ENCODE measurements at places on chromosomes 3 and 15. TPM values are rescaled to one million over a fixed set of nuclear protein-coding genes. Genes with fewer than 3 reads are reported as not detected.

P2RY12 gene
- not detected for total RNA-seq

DNA sequence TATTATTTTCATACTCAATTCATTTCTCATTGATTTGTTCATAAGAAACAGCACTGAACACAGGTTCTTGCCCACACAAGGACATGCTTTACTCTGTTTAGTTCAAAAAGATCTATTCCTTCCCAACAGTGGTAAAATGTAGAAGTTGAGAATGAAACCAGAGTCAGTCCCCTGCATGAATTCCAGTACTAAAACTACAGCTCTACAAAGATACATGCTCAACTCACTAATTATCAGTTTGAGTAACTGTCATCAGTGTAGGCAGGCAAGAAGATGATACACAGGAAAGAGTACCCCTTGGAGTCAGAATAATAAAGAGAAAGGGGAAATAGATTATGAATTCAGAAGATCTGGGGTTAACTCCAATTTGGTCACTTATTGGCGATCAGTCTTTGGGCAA, 43.2 kb downstream of the NR2E3 start:
- no peaks in the 10 kb centered on the region for H3K27me3 ChIP-seq
- DNase-seq, result no peak
- H3K27ac ChIP-seq, result no peak overlapping the region
- H3K4me3 ChIP-seq, result no peak overlapping the region

TNFAIP8L3 gene
- not detected for total RNA-seq

GRCh38 chr15:25706176-25706955, 156.8 kb downstream of the ATP10A start:
- H3K36me3 ChIP-seq, result no peaks in the 10 kb centered on the region
- H3K27ac ChIP-seq, result no peak overlapping the region
- no peak for DNase-seq
- H3K27me3 ChIP-seq, result no peaks in the 10 kb centered on the region
- no peak overlapping the region for H3K4me3 ChIP-seq
- H3K4me1 ChIP-seq, result no peaks in the 10 kb centered on the region

GRCh38 chr3:36319680-36320079, 60.6 kb upstream of the STAC start:
- no peaks in the 10 kb centered on the region for H3K4me1 ChIP-seq
- H3K27me3 ChIP-seq, result no peaks in the 10 kb centered on the region
- H3K4me3 ChIP-seq, result no peak overlapping the region
- H3K36me3 ChIP-seq, result no peaks in the 10 kb centered on the region
- no peak for DNase-seq

GRCh38 chr15:44029003-44029402, 166.1 kb downstream of the FRMD5 start:
- no peak overlapping the region for H3K4me3 ChIP-seq
- no peaks in the 10 kb centered on the region for H3K27me3 ChIP-seq
- DNase-seq, result no peak
- H3K4me1 ChIP-seq, result peaks cover 8% of the 10 kb centered on the region
- no peak overlapping the region for H3K27ac ChIP-seq
- no peaks in the 10 kb centered on the region for H3K36me3 ChIP-seq

FAM107A gene
- total RNA-seq, result 0.29 TPM

NR1D2 gene
- total RNA-seq, result 24.7 TPM

DNA sequence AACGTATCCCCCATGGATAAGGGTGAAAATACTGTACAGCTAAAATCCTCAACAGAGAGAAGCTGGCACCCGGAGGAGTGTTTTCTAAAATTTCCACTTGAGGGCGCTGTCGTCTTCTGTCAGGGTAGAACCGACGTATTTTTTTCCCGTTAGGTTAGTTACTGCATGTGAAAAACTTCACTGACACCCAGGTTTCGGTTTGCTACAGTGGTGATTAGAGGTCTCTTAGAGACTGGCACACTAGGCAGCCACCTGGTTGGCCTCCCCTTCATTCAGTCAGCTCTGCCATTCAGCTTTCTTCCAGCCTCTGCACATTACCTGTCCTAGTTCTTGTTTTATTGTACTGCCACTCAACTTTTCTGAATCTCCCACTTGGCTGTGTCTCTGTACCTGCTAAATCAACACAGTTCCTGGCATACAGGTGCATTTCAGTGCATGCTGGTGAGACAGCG, 18.4 kb downstream of the CCK start:
- no peak overlapping the region for H3K27ac ChIP-seq
- no peaks in the 10 kb centered on the region for H3K4me1 ChIP-seq
- no peaks in the 10 kb centered on the region for H3K36me3 ChIP-seq
- DNase-seq, result peak; percentile 88
- peaks cover 8% of the 10 kb centered on the region for H3K27me3 ChIP-seq

- H3K4me1 ChIP-seq, result peaks cover 4% of the 10 kb centered on the region
- no peak overlapping the region for H3K27ac ChIP-seq
Observed at GRCh38 chr3:81255463-81255862, 506.0 kb downstream of the GBE1 start.

- peak overlapping the region; percentile 17 for H3K27ac ChIP-seq
- no peaks in the 10 kb centered on the region for H3K27me3 ChIP-seq
- H3K36me3 ChIP-seq, result peaks cover 16% of the 10 kb centered on the region
- DNase-seq, result peak; percentile 48
- H3K4me3 ChIP-seq, result no peak overlapping the region
- peaks cover 26% of the 10 kb centered on the region for H3K4me1 ChIP-seq
Observed at GRCh38 chr3:51686512-51687215, 15.6 kb downstream of the TEX264 start.

DNA sequence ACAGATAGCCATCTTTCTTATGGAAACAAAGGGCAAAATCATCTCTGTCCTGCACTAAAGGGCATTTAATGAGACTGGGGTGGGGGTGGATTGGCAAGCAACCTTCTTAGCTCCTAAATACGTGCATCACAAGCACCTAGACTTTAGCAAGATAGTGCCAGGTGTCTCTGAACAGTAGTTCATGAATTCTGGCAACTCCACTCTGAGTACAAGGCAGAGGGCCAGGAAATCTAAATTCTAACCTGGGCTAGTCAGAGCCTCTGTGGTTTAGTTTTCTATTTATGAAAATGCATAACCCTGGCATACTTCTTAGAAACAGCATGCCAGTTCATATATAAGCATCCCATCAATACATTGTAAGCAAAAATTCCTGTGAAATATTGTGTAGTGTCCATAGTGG, 788.5 kb downstream of the MCTP2 start:
- DNase-seq, result peak; percentile 33
- H3K27me3 ChIP-seq, result no peaks in the 10 kb centered on the region

GXYLT2 gene
- total RNA-seq, result 13.3 TPM

DNA sequence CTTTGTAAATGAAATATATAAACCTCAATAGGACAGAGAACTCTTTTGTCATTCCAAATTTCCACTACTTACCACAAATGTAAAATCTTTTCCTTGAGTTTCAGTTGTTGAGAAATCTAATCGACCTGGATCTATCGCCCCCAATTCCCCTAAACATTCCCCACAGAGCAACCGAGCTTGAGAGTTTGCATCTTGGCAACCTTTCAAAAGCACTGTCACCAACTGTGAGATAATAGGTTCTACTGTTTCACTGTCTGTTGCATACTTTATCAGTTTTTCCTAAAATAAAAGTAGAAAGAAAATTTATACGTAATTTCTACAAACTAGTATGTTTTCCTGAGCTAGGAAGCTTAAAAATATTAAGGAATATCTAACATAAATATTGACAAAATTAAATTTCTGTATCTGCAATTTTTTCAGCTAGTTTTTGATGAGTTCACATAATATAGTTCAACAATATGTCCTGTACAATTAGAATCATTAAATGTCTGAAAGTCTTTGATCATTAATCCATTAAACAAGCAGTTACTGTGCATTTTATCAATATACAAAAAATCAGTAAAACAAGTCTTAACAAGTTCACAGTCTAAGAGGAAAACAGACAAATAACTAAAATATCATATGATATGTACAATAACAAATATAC, 54.5 kb downstream of the ATR start:
- no peak for DNase-seq
- H3K27ac ChIP-seq, result no peak overlapping the region
- H3K4me1 ChIP-seq, result no peaks in the 10 kb centered on the region
- no peaks in the 10 kb centered on the region for H3K27me3 ChIP-seq
- peaks cover 14% of the 10 kb centered on the region for H3K36me3 ChIP-seq

CIB2 gene
- total RNA-seq, result 7.3 TPM

DNA sequence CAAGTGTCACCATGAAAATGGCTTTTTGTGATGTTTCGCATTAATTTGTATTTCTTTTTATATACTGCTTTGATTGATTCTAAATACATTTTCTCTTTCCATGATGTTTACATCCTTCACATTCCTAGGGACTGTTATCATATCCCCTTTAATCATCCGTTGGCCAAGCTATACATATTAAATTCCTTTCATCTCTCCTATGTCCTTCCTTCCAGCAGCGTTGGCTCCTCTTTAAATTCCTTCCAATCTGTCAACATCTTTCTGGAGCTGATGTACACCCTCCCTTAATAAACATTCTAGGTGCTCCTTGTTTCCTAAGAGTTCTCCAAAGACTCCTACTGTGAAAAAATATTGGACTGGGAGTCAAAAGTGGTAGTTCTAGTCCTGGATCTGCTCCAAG, 87.8 kb downstream of the IGF2BP2 start:
- peak; percentile 94 for DNase-seq
- no peaks in the 10 kb centered on the region for H3K27me3 ChIP-seq
- peak overlapping the region; percentile 66 for H3K27ac ChIP-seq
- H3K4me3 ChIP-seq, result peak overlapping the region; percentile 31

NUSAP1 gene
- total RNA-seq, result 178 TPM

SLC6A11 gene
- total RNA-seq, result 34.0 TPM

SV2B gene
- total RNA-seq, result not detected

- DNase-seq, result no peak
- peak overlapping the region; percentile 75 for H3K4me3 ChIP-seq
- no peak overlapping the region for H3K27ac ChIP-seq
- H3K4me1 ChIP-seq, result peaks cover 50% of the 10 kb centered on the region
- peaks cover 14% of the 10 kb centered on the region for H3K36me3 ChIP-seq
Observed at GRCh38 chr3:50617911-50618481, 1.0 kb downstream of the MAPKAPK3 start.

DNA sequence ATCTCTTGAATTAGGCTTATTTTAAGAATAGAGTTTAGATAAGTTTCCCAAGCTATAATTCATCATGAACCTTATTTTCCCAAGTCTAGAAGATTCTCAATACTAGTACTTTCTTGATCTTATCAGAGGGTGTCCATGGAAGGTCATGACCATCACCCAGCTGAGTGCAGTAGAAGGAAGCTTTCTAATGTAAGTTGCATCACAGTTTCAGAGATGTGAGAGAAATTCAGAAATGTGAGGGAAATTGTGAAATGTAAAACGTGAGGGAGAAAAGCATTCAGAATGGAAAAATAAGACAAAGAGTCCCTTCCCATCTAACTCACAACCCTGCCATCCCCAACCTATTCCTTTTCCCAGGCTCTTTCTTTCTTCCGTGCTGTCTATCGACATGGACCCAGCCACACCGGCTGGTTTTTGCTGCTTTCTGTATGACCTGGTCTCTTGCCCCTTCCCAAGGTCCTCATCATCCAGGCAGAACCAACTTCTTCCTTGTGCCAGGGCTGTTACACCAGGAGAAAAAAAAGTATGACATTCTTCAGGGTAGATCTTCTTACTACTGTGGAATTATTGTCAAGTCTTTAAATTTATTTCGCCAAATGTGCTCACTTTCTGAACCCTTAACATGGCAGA, 6.7 kb downstream of the CAPN3 start:
- H3K4me1 ChIP-seq, result 0 out of 2 replicates have a peak, but pooled peaks cover 4% of the 10 kb centered on the region
- H3K36me3 ChIP-seq, result no peaks in the 10 kb centered on the region
- no peaks in the 10 kb centered on the region for H3K27me3 ChIP-seq
- H3K27ac ChIP-seq, result no peak overlapping the region

FEZF2 gene
- not detected for total RNA-seq

GRCh38 chr15:98658831-98659699, 10.7 kb downstream of the IGF1R start:
- H3K27me3 ChIP-seq, result peaks cover 7% of the 10 kb centered on the region
- H3K4me3 ChIP-seq, result no peak overlapping the region
- DNase-seq, result peak; percentile 74
- no peak overlapping the region for H3K27ac ChIP-seq
- H3K4me1 ChIP-seq, result peaks cover 8% of the 10 kb centered on the region

IQCF5 gene
- total RNA-seq, result not detected

DNA sequence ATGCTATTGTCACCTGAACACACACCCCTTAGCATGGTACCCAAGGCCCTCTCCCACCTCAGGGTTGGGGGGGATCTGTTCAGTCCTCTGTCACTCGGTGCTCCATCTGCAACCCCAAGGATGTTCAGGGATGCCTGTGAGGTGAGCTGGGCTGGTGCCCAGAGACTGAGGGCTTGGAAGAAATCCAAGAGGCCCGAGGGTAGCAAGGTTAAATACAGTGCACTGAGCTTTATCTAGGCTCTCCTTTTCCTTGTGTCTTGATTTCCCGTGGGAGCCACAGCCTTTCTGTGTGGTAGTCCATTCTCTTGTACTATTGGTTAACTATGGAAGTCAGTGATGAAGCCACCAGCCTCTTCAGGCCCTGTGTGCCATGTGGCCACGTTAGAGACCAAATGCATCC, 18.7 kb upstream of the WNT5A start:
- peak; percentile 21 for DNase-seq
- no peaks in the 10 kb centered on the region for H3K36me3 ChIP-seq
- no peaks in the 10 kb centered on the region for H3K4me1 ChIP-seq
- H3K4me3 ChIP-seq, result no peak overlapping the region
- H3K27me3 ChIP-seq, result no peaks in the 10 kb centered on the region
- no peak overlapping the region for H3K27ac ChIP-seq

GRCh38 chr15:49308686-49309085, 114.4 kb upstream of the FGF7 start:
- no peaks in the 10 kb centered on the region for H3K27me3 ChIP-seq
- no peak overlapping the region for H3K4me3 ChIP-seq
- H3K36me3 ChIP-seq, result peaks cover 3% of the 10 kb centered on the region
- H3K27ac ChIP-seq, result no peak overlapping the region
- H3K4me1 ChIP-seq, result no peaks in the 10 kb centered on the region

- H3K27me3 ChIP-seq, result no peaks in the 10 kb centered on the region
- DNase-seq, result no peak
- H3K36me3 ChIP-seq, result no peaks in the 10 kb centered on the region
- H3K27ac ChIP-seq, result no peak overlapping the region
- H3K4me1 ChIP-seq, result no peaks in the 10 kb centered on the region
- H3K4me3 ChIP-seq, result no peak overlapping the region
Observed at GRCh38 chr3:73611176-73611575, 13.6 kb downstream of the PDZRN3 start.

DNA sequence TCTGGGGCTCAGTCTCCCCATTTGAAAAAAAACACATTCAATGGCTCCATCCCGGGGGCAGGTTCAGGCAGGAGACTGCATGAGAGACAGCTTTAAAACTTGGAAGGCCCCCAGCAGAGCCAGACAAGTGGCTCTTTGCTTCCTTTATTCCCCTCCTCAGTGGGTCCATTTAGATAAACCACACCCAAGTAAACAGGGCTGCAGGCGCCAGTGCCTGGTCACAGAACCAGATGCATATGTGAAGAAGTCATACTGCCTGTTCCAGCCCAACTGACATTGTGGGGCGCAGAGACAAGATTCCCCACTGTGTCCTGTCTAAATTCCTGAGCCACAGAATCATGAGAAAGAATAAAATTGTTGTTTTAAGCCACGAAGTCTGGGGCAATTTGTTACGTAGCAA, 9.0 kb downstream of the FBN1 start:
- DNase-seq, result no peak
- no peak overlapping the region for H3K27ac ChIP-seq
- H3K4me3 ChIP-seq, result no peak overlapping the region
- no peaks in the 10 kb centered on the region for H3K4me1 ChIP-seq
- H3K27me3 ChIP-seq, result no peaks in the 10 kb centered on the region

Measured in PC-3 (cell line).